Effector memory CD8-positive, alpha-beta T cell (primary cell): ENCODE measurements at places on chromosomes 6 and 20.

DNA sequence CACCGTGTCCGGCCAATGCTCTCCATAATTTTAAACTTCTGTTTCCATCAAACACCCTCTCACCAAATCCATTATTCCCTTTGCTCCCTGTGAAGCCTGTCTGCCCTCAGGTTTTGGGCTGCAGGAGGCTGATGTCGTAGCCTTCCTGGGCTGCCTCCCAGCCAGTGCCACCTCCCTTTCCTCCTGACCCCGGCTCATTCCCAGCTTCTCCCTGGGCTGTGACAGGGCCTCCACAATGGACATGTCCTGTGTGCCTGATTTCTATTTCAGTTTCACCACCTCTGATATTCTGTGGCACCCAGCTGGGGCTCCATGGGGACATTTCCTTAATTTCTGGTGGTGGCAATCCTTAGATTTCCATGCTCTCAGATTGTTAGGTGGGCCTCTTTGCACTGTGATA, 28.8 kb downstream of the IL20RA start:
- DNase-seq, result no peak
- H3K4me3 ChIP-seq, result no peak overlapping the region
- H3K36me3 ChIP-seq, result peaks cover 4% of the 10 kb centered on the region
- H3K27ac ChIP-seq, result no peak overlapping the region
- H3K4me1 ChIP-seq, result no peaks in the 10 kb centered on the region

DNA sequence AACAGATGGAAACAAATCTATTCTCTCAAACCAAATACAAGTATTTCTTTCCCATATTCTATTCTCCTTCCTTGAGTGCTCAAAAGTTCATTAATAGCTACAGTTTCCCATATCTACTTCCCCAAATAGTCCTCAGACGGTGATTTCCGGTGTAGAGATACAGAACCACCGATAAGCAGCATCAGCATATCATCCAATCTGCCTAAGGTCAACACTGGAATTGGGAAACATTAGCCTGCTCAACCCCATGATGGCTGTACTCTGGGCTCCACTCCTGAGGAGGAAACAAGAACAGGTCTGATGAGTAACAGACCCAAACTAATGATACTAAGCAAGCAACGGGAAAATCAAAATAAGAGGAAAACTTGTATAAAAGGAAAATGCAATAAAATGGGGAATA, 115.6 kb downstream of the EPB41L2 start:
- H3K27ac ChIP-seq, result no peak overlapping the region
- H3K4me3 ChIP-seq, result no peak overlapping the region
- H3K27me3 ChIP-seq, result no peaks in the 10 kb centered on the region
- no peak for DNase-seq
- H3K36me3 ChIP-seq, result no peaks in the 10 kb centered on the region

- H3K4me1 ChIP-seq, result no peaks in the 10 kb centered on the region
- H3K27me3 ChIP-seq, result no peaks in the 10 kb centered on the region
- no peak overlapping the region for H3K4me3 ChIP-seq
- no peak for DNase-seq
- H3K36me3 ChIP-seq, result no peaks in the 10 kb centered on the region
Measured at GRCh38 chr6:128335963-128336362, 184.4 kb downstream of the PTPRK start.

DNA sequence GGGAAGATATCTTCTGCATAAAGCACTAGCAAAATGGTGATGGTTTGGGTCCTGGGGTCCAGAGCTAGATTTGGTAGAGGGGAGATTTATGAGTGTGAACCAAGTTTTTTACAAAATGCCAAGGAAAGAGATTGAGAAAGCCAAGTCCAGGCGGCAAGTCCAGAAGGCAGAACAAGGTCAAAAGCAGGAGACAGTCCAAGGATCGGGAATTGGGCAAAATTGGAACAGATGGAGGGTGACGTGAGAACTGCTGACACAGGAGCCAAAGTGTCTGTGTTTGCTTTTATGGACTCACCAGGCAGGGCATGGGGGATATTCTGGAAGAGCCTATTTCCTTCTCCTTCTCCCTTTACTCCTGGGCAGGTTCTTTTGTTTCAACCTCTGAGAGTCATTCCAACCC, 4.1 kb downstream of the NHLRC1 start:
- H3K4me3 ChIP-seq, result no peak overlapping the region
- H3K27me3 ChIP-seq, result peaks cover 21% of the 10 kb centered on the region
- no peak for DNase-seq
- no peak overlapping the region for H3K27ac ChIP-seq
